Gastrocnemius medialis (tissue), 4 donors: ENCODE measurements at places on chromosomes 1 and 21.

DNA sequence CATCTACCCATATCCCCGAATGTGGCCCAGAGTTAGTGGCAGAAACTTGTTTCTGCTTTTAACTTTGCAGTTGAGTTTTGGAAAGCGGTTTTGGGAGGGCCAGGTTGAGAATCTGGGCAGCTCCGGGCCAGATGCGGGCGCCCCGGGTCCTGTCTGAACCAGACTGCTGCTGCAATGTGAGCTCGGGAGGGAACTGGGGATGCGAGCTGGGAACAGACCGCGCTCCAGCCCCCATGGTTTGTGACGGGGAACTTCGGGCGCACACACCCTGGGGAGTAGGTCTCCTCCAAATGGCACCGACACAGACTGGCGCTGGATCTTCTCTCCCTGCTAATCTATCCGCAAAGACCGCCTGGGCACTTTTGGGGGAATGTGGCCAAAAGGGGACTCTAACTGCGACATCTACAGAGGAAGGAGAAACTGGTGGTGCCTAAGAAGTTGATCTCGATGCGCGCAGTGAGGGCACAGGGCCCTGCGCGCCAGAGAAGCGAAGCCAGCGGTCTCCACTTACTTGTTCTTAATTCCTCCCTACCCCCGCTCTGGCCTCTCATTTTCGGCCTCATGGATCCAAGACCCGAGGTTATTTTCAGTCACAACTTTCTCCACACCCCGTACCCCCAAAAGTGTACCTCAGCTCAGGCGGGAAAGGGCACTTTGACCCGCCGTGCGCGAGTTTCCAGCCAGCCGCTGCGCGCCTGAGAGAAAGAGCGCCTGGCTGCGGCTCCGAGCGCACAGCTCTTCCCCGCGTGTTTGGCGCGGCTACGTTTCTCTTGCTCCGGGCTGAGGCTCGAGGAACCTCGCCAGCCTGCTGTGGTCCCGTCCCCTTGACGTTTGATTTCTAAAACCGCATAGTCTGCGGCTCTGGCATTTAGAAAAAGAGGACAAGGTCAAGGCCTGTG lies 411.0 kb upstream of the ESRRG start:
- DNase-seq, result no peak

- DNase-seq, result no peak
Measured at GRCh38 chr1:225354906-225355305, 72.9 kb downstream of the LBR start.

- no peak for DNase-seq
Measured at GRCh38 chr21:37462087-37462861, 95.7 kb downstream of the DYRK1A start.

GRCh38 chr1:211343607-211344006 lies 17.0 kb downstream of the TRAF5 start:
- DNase-seq, result no peak

- no peak for DNase-seq
Measured at GRCh38 chr1:42340093-42340492, 5.1 kb upstream of the FOXJ3 start.

GRCh38 chr1:213996320-213997037 lies 8.7 kb downstream of the PROX1 start:
- peak; percentile 66 for DNase-seq

DNA sequence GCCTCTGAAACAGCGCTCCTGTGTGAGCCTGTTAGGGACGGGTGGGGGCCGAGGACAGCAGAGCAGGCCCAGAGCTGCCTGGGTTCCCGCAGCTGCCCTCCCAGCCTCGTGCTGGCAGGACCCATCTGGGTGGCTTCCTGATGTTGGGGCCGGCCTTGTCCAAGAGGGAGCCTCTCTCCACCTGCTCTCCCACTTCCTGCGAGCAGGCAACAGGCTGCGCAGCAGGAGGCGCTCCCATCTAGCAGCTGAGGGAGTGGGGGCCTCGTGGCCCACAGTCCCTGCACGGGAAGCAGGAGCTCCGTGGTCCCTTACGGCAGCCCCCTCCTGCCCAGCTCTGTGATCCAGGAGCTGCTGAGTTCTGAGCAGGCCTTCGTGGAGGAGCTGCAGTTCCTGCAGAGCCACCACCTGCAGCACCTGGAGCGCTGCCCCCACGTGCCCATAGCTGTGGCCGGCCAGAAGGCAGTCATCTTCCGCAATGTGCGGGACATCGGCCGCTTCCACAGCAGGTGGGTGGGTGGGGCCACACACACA lies 68.0 kb downstream of the TRIM11 start:
- DNase-seq, result peak; percentile 18

DNA sequence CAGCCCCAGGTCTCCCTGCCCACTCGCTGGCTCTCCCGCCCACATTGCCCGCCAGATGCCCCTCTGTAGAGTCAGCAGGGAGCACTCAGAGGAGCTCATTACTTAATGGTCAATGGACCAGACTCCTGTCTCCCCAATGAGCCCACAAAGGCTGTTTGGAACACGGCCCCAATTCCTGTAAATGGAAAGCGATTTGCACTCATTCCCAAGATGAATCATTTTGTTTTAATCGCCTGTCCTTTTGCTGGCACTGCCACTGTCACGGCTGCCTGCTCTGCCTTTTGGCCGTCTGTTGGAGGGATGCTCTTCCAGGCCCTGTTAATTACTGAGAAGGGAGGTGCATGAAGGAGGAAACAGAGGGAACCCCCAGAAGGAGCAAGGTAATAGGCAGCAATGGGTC lies 44.8 kb upstream of the ATP2B4 start:
- no peak for DNase-seq

- DNase-seq, result no peak
Measured at GRCh38 chr1:1510912-1511532, 940 bp upstream of the ATAD3A start.

DNA sequence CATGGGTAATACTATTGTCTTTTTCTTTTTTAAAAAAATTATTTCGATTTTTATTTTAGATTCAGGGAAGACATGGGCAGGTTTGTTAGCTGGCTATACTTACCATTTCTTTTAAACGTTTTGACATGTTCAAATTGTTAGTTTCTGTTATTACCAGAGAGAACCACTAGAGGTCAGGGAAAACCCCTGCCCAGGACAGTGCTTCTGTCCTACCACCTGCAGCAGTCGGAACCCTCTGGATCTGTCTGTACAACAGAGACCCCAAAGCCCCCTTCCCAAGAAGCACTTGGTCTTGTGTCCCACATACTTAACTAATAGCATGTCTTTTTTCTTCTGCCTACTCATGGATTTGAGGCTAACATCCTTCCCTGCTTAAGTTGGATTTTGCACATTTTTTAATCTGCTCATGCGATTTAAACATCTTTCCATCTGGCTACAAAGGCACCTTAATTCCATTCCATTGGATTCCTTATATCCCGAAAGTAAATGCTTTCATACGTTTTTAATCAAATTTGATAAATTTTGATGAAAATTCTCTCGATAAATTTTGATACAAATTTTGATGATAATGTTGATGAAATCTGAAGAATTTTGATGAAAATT lies 10.0 kb upstream of the C1orf115 start:
- DNase-seq, result no peak

DNA sequence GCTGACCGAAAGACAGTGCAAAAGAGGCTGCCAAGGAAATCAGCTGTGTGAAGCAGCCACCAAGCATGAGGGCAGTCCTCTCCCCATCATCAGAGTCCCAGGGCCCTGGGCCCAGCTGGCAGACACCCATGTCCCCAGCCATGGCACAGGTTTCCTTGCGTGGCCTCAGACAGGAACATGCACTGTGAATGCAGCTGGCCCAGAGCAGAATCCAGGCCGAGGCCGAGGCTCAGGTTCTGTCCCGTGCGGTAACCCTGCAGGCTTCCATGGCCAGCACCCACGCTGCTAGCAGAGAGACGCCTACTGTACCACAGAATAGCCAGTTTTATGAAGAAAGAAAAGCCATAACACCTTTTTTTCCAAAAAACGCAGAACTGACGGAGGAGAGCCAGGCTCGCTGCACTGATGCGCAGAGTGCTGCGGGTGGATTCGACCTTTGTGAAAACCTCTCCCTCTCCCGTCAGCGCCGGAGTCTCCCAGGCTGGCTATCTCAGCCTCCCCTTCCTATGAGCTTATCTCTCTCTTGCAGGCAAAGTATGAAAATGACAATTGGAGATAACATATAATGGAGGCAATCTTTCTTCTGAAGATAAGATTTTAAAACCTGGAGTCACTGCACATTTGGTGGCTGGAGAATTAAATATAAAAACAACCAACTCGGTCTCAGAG lies 106.6 kb downstream of the NPHP4 start:
- no peak for DNase-seq
